Cortex of kidney (tissue), 1 donor: ENCODE measurements at places on chromosomes 5 and 9.

GRCh38 chr9:99560561-99560960 lies 261.1 kb upstream of the NR4A3 start:
- DNase-seq, result no peak

DNA sequence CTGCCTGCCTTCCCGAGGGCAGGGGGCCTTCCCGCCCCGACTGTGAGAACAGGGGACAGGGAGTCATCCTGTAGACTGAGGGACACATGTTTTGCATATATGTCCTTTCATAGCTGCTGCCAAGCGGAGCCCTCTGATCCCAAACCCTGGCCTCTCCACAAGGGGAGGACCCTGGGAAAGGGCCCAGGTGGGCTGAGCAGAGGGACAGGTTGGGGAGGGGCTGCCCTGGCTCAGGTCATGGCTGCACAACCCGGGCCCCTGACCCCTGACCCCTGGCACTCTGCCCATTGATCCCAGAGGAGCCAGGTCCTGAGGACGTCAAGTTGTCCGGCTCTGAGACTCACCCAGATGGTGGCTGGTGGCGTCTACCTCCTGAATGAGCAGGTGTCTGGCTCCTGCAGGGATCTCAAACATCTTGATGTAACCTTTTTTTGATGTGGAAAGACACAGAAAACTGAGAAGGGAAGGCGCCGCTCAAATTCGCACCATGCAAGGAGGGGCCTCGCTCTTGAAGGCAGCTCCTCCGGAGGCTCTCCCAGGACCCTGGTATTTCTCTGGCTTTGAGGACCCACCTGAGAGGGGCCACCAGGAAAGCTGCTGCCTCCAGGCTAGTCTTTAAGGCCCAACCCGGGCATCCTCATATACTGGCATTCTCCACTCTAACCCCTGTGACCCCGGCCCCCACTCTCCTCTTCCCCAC lies 71.9 kb downstream of the ZNF354C start:
- no peak for DNase-seq

GRCh38 chr5:51386916-51387883 lies 4.0 kb downstream of the ISL1 start:
- no peak for DNase-seq

GRCh38 chr5:36389245-36389644 lies 87.5 kb upstream of the RANBP3L start:
- DNase-seq, result no peak

DNA sequence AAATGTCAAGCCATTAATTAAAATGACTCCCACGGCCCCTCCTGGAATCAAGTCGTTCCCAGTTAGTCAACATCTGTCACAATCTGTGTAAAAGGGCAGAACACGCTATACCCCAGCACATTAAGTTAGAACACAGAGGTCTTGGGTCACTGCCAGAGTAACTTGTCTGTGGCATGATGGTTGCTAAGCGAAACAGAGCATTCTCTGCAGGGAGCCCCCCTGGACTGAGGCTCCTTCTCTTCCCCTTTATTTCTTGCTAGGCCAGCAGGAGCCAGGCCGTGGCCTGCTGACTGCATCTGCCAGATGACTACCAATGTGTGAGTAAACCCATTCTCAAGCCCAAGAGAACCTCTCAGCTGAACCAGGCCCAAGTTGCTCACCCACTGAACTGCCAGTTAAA lies 51.9 kb upstream of the ZBED3 start:
- no peak for DNase-seq

DNA sequence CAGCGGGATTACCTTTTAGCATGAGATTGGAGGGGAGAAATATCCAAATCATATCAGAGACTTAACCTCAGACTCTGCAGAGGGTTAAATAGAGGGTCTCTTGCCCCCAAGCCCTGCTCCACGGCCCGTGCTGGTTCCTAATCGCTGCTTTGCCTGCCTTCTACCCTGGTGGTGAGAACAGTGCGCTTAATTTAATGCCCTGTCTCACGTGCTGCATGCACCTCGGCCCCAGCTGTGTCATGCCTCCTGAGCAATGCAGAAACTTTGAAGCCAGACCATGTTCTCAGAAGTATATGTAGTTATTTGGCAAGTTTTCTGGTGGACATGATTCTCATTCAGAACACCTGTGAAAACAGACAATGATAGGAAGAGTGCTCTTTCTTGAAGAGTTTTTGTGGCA lies 1.4 kb downstream of the OTULIN start:
- DNase-seq, result no peak

DNA sequence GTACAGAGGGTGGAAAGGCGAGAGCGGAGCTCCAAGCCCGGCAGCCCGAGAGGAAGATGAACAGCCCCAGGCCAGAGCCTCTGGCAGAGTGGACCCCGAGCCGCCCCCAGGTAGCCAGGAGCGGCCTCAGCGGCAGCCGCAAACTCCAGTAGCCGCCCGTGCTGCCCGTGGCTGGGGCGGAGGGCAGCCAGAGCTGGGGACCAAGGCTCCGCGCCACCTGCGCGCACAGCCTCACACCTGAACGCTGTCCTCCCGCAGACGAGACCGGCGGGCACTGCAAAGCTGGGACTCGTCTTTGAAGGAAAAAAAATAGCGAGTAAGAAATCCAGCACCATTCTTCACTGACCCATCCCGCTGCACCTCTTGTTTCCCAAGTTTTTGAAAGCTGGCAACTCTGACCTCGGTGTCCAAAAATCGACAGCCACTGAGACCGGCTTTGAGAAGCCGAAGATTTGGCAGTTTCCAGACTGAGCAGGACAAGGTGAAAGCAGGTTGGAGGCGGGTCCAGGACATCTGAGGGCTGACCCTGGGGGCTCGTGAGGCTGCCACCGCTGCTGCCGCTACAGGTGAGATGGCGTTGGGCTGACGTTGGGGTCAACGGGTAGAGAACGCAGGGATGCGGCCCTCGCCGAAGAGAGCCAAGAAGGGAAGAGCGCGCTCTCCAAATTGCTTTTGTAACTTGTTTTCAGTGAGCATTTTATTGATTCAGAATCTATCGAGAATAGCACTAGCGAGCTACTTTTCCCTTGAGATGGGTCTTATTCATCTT lies at the start of gene PTGER4:
Gene PTGER4 (plus strand): TSS at position 3 of the 769 bp plus-strand sequence. CDS start 1,079 bp downstream, outside the sequence.
- no peak for DNase-seq

GRCh38 chr5:80961376-80962281 lies 1.5 kb downstream of the RASGRF2 start:
- DNase-seq, result no peak

DNA sequence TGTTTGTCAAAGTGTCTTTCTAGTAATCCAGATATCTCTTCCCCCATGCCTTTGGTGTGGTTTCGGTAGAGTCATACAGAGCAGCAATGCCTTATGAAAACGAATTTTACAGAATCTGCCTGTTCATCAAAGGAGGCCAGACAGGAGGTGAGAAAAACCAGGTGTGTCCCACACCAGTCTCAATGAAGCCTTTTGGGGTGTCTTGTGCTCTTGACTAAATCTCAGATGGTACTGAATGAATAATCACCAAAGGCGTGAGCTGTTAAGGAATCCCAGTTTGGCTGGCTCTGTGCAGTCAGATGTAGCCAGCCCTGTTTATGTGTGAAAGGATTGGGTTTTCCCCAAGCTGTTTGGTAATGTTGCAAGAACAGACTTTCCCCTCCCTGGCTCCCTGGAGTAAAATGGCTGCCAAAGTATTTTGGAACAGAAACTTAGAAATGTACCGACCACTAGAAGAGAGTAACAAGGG lies 70.8 kb upstream of the CDKN2B start:
- DNase-seq, result no peak

GRCh38 chr9:91711755-91712601 lies 238.1 kb downstream of the ROR2 start:
- DNase-seq, result no peak

- DNase-seq, result no peak
Measured at GRCh38 chr9:120914953-120915352, 11.6 kb downstream of the TRAF1 start.

- no peak for DNase-seq
Measured at GRCh38 chr9:8845808-8846207, 1046.2 kb upstream of the DMAC1 start.
